Activated CD4-positive, alpha-beta T cell treated with anti-CD3 and anti-CD28 coated beads, Interleukin-2, amount 10 ng/mL, durations not matched to agents 7 days and 5 days (primary cell): ENCODE measurements at places on chromosomes 4 and X. TPM values are rescaled to one million over a fixed set of nuclear protein-coding genes. Genes with fewer than 3 reads are reported as not detected.

DDX53 gene
- not detected for total RNA-seq

GRCh38 chr4:38762560-38762959 is 20.2 kb downstream of the TLR10 start:
- H3K27me3 ChIP-seq: no peaks in the 10 kb centered on the region
- H3K36me3 ChIP-seq: peaks cover 8% of the 10 kb centered on the region
- H3K4me3 ChIP-seq: no peak overlapping the region
- peaks cover 30% of the 10 kb centered on the region for H3K4me1 ChIP-seq
- H3K27ac ChIP-seq: no peak overlapping the region
- no peak for DNase-seq

GRCh38 chrX:153876112-153876491 is 9.9 kb downstream of the L1CAM start:
- no peak for DNase-seq
- no peaks in the 10 kb centered on the region for H3K36me3 ChIP-seq
- H3K4me1 ChIP-seq: peaks cover 21% of the 10 kb centered on the region
- H3K4me3 ChIP-seq: no peak overlapping the region
- H3K27ac ChIP-seq: no peak overlapping the region
- H3K27me3 ChIP-seq: peaks cover 25% of the 10 kb centered on the region

GRCh38 chr4:3079694-3080123 is 5.2 kb downstream of the HTT start:
- no peak overlapping the region for H3K4me3 ChIP-seq
- H3K36me3 ChIP-seq: peaks cover 20% of the 10 kb centered on the region
- H3K27me3 ChIP-seq: no peaks in the 10 kb centered on the region
- DNase-seq: no peak
- no peak overlapping the region for H3K27ac ChIP-seq
- H3K4me1 ChIP-seq: peaks cover 62% of the 10 kb centered on the region

CTAG2 gene
- not detected for total RNA-seq

- no peak for DNase-seq
- H3K27me3 ChIP-seq: no peaks in the 10 kb centered on the region
- H3K4me3 ChIP-seq: no peak overlapping the region
These were observed 3.3 kb downstream of the MYL5 start for GRCh38 chr4:677431-678293.

GRCh38 chr4:187139141-187139540 is 415.5 kb upstream of the FAT1 start:
- no peaks in the 10 kb centered on the region for H3K36me3 ChIP-seq
- H3K27me3 ChIP-seq: no peaks in the 10 kb centered on the region
- no peak overlapping the region for H3K27ac ChIP-seq
- no peaks in the 10 kb centered on the region for H3K4me1 ChIP-seq
- H3K4me3 ChIP-seq: no peak overlapping the region

- H3K4me1 ChIP-seq: no peaks in the 10 kb centered on the region
- H3K36me3 ChIP-seq: no peaks in the 10 kb centered on the region
- no peak overlapping the region for H3K27ac ChIP-seq
- peaks cover 1% of the 10 kb centered on the region for H3K27me3 ChIP-seq
- no peak for DNase-seq
These were observed 178.7 kb downstream of the DCTD start for GRCh38 chr4:182738283-182739047.

DNA sequence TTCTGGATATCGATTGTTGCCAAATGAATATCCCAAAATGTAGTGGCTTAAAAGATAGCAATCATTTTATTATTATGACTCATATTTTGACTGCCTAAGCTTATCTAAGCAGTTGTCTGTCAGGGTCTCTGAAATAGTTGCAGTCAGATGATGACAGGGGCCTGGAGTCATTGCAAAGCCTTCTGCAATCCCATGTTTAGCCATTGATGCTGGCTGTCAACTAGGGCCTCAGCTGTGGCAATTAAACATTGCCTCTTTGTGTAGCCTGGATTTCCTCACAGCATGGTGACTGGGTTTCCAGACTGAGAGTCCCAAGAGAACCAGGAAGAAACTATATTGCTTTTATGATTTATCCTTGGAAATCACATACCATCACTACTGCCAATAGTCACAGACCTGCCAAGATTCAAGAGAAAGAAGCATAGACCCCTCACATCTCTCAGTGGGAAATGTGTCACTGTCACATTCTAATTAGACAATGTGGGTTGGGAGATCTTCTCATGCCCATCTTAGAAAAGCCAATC is 227.3 kb upstream of the NOCT start:
- DNase-seq: no peak
- H3K27ac ChIP-seq: no peak overlapping the region
- no peaks in the 10 kb centered on the region for H3K27me3 ChIP-seq
